ENCODE measurements at places on chromosomes 3 and 15. TPM values are rescaled to one million over a fixed set of nuclear protein-coding genes. Genes with fewer than 3 reads are reported as not detected.

The ARGFX gene
- not detected for polyA plus RNA-seq

The CYP1A2 gene
- 0.11 TPM for polyA plus RNA-seq

The NOX5 gene
- polyA plus RNA-seq: 0.43 TPM

DNA sequence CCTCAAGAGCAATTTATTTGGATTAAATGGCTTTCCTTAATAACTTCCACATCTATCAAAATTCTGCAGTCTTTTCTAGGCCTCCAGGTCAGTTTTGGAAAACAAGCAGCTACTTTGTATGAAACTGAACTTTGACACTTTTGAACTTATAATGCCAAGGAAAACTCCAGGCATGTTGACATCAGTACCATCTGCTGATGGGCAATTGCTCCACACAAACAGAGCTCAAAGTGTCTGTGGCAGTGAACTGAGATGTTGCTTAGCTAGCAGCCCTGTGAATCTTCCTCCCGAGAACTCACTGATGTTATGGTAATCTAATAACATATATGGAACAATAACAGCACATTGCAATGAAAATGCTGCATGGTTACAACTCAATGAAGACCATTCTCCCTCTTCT is 250.2 kb downstream of the THRB start:
- no peak for DNase-seq

DNA sequence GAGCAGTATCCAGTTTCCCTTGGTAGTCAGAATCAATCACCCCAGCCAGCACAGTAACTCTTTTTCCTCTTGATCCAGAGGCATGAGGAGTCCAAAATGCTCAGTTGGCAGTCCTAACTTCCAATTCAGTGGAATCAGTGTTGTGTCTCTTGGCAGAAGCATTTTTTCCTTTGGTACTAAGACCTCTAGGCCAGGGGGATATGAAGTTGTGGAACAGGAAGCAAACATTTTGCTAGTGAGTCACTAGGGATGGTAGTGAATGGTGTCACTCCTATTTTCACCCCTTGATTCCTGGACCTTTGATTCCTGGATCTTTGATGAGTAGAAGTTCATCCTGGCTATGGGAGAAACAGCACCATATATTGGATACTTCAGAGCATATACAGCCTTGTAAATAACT is 70.5 kb upstream of the ALDH1A3 start:
- DNase-seq: no peak
